Nephron progenitor cell (in vitro differentiated cells): ENCODE measurements at places on chromosomes 4 and X.

- DNase-seq, result peak; percentile 32
Observed at GRCh38 chrX:49192722-49193328, 6.7 kb upstream of the PRICKLE3 start.

DNA sequence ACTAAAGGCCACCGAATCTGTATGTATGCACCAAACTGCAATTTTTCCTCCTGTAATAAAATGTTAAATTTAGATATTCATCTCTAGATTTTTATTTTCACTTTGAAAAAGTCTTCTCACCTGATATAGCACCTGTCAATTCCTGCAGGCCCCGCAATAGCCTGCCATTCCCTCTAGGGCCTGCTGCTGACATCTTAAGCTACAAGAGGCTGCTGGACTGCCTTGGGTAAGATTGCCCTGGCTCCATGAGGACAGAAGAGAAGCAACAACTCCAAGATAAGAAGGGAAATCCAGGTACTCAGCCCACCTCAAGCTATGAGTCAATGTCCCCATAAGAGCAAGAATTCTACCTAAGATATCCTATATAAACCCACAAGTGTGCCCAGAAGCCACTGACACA, 230.2 kb upstream of the AGTR2 start:
- DNase-seq, result no peak

- no peak for DNase-seq
Observed at GRCh38 chr4:129966175-129966574, 870.2 kb downstream of the C4orf33 start.

GRCh38 chrX:51802917-51803688, 59.9 kb downstream of the GSPT2 start:
- peak; percentile 33 for DNase-seq

DNA sequence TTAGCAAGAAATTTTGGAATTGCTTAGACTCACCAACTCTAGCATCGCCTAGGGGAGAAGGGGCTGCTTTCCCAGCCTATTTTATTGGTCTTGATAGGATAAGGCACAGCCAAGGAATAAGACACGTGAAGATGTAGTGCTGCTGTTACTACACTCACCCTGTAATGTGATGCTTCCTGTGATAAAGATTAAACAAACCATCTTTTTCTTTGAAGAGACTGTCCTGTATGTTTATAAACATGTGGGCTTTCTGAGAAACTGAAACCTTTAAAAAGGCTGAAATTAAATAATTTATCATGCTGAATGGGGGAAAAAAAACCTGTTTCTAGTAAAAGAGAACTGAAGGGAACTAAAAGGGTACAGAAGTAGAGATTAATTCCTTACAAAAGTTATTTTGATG, 13.2 kb downstream of the TAPT1 start:
- no peak for DNase-seq
